ENCODE measurements at places on chromosomes 16 and 17.

GRCh38 chr17:50359998-50360461 lies 13.0 kb downstream of the MRPL27 start:
- DNase-seq, result no peak

DNA sequence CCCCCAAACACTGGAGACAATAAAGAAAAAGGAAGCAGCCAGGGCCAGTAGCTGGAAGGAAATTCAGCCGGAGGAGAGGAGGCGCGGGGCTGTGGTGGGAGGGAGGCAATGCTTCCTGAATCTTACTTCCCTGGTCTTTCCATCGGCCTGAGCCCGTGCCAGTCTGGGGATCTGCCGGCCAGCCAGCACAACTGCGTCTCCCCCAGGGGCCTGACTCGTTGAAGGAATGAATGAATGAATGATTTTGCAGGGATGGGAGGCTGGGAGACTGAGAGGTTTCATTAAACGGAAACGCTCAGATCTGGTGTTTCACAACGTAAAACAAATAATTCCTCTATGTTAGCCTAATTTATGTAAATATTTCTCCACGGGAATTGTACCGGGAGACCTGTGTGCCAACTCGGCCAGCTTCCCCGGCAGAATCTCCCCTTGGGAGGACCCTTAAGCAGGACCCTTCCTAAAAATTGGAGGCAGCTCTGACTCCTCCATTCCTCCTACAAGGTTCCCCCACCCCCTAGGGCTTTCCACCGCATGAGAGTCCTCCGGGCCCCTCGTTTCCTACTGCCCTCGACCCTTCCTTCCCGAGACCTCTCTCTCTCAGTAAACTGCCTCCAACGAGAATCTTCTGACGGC lies 1.3 kb upstream of the BAIAP2 start:
- no peak for DNase-seq

DNA sequence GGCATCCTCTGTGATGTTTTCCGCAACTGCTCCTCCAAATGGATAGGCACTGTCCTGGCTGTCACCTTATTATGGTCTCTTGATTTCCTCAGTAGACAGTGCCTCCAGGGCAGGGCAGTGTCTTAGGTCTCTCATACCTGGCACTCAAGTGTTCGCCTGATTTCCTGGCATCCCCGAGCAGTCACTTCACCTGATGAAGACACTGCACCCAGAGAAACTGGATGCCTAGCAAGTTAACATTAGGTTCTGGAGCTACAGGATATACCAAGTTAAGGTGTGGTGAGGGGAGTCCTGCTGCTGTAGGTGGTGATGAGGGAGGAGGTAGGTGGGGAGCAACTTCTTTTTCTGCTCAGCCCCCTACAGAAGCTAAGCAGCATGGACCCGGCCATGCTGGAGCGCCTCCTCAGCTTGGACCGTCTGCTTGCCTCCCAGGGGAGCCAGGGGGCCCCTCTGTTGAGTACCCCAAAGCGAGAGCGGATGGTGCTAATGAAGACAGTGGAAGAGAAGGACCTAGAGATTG lies 3.9 kb upstream of the MAZ start:
- no peak for DNase-seq

GRCh38 chr17:78617511-78618061 lies 40.4 kb upstream of the DNAH17 start:
- DNase-seq, result no peak

GRCh38 chr17:82332669-82333278 lies 792 bp downstream of the SECTM1 start:
- DNase-seq, result no peak
